ENCODE measurements at places on chromosomes 4 and X.

GRCh38 chr4:130568746-130569145 is 1472.8 kb downstream of the C4orf33 start:
- no peak for DNase-seq

- no peak for DNase-seq
Observed at GRCh38 chr4:150476776-150477175, 105.2 kb upstream of the MAB21L2 start.

- DNase-seq, result no peak
Observed at GRCh38 chr4:89382439-89382838, 74.8 kb upstream of the GPRIN3 start.

- peak; percentile 8 for DNase-seq
Observed at GRCh38 chr4:129167640-129168260, 71.8 kb downstream of the C4orf33 start.

DNA sequence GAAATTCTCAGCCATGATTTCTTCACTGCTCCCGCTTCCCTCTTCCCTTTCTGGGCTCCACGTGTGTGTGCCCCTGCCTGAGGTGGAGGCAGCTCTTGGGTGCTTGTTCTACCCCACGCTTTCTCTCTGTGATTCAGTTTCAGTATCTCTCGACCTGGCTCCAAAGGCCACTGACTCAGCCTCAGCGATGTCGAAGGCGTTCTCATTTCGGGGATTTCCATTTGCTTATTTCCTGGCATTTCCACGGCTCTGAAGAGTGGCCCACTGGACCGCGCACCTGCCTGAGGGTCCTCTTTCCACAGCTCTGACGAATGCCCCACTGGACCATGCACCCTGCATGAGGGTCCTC is 52.4 kb downstream of the GAK start:
- DNase-seq, result no peak

DNA sequence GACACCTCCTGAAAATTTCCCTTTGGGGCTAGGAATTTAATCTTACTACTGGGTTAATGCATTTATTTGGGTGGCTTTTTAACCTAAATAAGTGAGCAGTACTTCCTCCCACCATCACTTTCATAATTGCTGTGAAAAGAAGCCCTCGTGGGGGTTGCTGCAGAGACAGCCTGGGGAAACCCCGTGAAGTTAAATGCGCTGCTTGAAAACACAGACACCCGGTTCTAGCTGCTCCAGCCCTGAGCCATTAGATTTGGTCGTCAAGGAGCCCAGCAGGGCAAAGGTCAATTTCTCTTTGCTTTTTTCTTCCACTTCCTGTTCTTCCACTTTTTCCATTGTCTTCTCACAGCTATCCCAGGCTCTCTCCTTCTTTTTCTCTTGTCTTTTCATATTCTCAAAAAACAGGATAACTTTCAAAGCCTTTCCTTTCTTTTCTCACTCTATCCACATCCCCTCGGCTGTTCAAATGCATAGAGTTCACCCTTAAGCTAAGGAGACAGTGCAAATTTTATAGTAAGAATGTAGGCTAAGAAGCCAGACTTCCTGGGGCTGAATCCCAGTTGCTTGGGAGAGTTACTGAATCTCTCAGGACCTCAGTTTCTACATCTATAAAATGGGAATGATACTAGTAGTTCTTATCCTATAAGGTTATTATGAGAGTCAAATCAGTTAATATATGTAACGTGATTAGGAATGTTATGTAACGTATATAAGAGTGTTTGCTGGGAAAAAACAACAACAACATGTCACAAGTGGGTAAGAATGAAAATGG is 91.5 kb upstream of the ZNF827 start:
- DNase-seq, result no peak

- peak; percentile 43 for DNase-seq
Observed at GRCh38 chr4:26807330-26807729, 53.3 kb upstream of the STIM2 start.

DNA sequence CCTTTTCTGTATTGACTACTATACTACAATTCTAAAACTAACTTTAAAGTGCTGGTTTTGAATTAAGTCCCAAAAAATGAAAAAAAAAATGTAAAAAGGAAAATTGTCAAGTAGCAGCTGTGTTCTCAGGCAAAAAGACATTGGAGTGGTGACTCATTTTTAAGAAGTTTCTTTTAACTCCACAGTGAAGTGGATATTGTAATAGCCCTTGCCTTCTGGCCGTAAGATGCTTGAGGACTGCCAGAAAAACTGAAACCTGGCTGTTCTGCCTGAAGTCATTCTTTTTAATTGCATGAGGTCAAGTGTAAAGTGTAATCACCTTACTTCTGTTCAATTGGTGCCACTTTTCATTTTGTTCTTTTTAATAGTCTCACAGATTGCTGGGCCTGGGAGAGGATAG is 28.9 kb downstream of the SPANXD start:
- DNase-seq, result no peak

DNA sequence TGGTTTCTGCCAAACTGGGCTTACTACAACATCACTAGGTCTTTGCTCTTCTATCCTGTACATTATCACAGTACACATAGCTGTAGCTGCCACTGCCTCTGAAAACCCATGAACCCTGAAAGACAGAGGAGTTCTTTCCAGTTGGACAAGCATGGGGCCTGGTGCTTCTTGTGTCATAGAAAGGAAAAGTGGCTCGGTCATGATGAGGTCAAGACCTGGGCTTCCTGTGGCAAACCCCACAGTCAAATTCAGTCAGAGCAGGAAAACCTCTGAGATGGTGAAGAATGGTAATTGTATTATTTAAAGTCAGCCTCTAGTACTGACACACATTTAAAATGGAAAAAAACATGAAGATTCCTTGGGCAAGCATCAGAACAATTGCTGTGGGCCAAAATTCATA is 133.3 kb upstream of the PRPS2 start:
- no peak for DNase-seq

DNA sequence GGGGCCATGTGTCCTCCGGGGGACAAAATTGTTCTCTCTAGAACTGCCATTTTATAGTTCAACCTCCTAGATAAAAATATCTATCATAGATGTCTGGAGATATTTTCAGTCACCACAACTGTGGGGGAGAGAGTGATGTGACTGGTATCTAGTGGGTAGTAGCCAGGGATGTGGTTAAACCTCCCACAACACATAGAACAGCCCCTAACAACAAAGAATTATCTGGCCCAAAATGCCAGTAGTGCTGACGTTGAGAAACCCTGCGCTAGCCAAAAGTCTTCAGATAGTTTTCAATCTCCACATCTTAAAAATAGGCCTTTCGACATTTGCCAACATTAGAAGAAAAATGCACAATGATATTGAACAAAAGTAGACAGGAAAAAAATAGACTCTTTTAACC is 19.0 kb upstream of the SUPT20HL2 start:
- peak; percentile 44 for DNase-seq

DNA sequence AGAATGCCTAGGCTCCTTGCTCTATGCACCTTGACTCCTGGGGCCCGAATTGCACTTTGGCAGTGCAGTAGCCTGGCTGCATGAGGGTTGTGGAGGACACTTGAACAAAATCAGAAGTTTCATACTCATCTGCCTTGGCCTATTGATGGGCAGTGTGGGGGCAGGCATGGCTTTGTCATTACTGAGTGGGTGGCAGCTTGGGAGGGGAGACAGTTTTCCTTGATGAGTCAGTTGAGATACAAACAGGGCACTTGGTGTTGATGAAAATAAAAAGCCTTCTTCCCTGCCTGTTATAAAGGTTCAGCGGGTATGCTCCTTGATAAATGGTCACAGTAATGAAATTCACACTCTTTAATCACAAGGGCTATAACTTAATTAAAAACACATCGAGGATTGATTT is 126.8 kb upstream of the MAMLD1 start:
- no peak for DNase-seq

DNA sequence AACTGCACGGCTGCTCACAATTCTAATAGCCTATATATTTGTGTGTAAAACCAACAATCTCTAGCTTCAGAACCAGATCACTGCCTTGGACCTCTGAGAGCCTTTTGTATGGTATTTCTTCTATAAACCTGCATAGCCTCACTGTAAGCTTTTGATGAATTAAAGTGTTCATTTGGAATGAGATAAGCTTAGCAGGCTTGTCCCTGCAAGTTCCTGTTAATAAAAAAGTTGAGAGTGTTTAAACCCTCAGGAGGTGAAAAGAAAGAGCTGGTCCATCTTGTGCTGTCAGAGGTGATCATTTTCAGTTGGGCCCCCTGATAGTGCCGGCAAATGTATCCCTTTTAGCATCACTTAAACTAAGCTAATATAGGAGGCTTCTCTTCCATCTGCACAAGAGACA is 191.8 kb downstream of the GPC3 start:
- no peak for DNase-seq

DNA sequence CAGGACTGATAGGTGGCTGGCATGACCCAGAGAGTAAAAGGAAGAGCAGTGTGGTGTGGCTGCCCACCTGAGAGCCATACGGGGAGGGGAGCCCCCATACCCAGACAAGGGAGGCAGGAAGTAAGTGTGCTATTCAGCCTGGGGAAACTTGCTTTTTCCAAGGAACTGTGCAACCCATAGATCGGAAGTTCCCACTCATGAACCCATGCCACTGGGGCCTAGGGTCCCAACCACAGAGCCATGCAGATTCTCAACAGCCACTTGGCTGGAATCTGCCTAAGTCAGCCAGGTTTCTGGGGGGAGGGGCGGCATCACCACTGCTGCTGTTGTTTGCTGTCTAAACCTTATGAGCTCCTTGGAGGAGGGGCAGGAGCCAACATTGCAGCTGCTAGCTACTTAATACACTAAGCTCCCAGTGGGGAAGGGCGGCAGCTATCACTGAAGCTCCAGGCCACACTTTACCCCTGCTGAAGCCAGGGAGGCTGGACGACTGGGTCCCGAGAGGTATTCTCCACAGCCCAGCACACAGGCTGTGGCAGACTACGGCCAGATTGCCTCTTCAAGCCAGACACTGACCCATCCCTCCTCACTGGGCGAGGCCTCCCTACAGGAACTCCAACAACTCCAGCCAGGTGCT is 410.4 kb downstream of the INPP4B start:
- DNase-seq, result no peak

DNA sequence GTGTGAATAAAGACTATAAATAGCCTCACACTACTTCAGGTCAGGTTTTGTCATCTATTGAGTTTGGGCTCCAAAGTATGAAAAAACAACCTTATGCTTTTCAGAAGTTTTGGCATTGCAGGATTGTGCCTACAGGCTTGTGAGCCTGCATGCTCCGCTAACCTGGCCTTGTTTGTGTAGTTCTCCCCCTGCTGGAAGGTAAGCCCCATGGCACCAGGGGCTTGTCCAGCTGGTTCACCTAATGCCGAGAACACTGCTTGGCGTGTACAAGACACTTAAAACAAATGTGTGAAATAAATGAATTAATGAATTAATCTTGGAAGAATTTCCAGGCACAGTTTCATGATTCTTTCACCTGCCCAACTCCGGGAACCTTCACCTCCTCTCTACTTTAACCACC is 1.8 kb upstream of the HSD17B10 start:
- peak; percentile 89 for DNase-seq

DNA sequence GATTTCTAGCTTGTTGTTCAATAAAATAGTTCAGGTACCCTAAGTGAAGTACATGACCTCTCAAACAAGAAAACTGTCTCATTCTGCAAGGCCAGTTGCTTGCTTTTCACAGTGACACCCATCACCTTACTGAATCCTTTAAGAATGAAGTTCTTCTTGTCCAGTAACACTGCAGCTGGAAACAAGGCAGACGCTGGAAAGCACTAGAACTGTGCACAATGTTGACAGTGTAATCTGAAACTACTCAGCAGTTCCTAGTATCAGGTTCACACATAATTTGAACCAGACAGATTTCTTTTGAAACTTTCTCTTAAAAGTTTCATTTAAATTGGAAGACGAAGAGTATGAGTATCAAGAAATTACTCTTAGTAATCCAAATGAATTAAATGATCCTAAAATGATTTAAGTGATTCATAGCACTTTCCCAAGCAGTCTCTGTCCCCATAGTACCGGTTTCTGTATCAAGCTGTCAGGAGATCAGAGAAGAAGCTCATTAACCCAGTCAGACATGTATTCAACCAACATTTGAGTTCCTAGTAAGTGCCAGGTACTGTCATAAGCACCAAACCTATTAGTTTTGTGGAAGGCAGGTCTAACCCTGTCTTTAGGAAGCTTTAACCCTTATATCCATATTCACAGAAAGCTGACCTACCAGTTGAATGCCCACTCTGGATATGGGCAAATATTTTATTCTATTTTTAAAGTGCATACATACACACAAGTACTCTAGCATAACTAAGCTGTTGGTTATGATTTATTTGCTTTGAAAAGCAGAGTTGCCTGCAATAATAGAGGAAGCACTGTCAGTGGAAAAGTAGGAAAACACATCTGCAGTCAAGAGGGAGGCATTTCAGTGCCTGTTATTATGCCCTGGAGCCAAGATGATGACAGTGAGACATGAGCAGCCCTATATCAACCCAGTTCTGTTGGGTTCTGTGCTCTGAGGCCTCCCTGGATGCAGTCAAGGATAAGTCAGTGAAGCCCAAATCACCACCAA is 63.6 kb downstream of the PALLD start:
- no peak for DNase-seq

- no peak for DNase-seq
Observed at GRCh38 chr4:57119054-57119651, 9.0 kb upstream of the IGFBP7 start.

- no peak for DNase-seq
Observed at GRCh38 chr4:86818841-86819240, 30.3 kb downstream of the SLC10A6 start.

- DNase-seq, result no peak
Observed at GRCh38 chr4:128844931-128845330, 35.4 kb downstream of the JADE1 start.

DNA sequence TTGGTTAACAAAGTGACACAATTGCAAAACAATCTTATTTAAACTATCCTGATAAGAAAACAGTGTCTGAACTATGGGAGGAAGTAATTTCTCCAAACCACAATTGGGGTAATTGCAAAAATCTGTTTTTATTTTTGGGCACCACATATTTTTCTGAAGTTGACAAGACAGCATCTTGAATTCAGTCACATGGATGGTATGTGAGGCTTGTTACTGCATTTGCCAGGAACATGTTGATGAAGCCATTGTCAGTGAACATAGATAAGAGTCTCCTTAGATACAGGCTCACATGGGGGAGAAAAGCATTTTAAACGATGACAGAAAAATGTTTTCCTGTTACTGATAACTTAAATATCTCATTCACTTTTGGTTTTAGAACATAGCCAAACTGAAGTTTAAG is 5.5 kb upstream of the USP53 start:
- DNase-seq, result peak; percentile 51

GRCh38 chrX:13123857-13124345 is 79.5 kb upstream of the FAM9C start:
- DNase-seq, result peak; percentile 28

GRCh38 chrX:120331116-120331515 is 19.9 kb upstream of the TMEM255A start:
- no peak for DNase-seq

DNA sequence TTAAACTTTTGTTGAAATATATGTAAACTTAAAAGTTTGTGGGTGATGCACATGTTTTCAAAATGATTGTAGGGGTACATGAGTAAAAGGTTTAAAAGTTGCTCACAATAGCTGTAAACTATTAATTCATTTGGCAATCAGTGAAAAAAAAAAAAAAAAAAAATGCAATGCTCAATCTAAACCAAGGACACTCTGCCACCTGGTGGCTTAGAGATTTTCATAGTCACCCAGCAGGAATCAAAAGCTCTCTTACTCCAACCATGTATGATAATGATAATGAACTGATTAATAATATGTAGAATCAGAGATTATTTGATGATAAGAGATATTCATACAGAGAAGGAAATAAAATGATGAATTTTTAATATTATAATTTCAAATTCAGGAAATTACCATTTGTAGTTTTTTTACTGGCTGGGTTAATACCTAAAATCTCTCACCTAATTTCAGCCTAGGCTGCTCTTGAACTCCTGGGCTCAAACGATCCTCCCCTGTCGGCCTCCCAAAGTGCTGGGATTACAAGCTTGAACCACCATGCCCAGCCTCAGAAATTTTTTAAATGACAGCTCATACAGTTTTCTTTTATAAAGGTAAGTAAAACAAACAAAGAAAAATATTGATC is 46.9 kb upstream of the SLC25A4 start:
- peak; percentile 76 for DNase-seq
